Activated CD4-positive, CD25-positive, alpha-beta regulatory T cell treated with anti-CD3 and anti-CD28 coated beads, Interleukin-2, amount 50 U/mL, for 72 hours (primary cell): ENCODE measurements at places on chromosomes 12 and 14.

GRCh38 chr12:67810166-67810565 is 161.6 kb downstream of the DYRK2 start:
- no peak for DNase-seq

GRCh38 chr12:93860668-93861373 is 183.6 kb downstream of the CRADD start:
- DNase-seq, result no peak

DNA sequence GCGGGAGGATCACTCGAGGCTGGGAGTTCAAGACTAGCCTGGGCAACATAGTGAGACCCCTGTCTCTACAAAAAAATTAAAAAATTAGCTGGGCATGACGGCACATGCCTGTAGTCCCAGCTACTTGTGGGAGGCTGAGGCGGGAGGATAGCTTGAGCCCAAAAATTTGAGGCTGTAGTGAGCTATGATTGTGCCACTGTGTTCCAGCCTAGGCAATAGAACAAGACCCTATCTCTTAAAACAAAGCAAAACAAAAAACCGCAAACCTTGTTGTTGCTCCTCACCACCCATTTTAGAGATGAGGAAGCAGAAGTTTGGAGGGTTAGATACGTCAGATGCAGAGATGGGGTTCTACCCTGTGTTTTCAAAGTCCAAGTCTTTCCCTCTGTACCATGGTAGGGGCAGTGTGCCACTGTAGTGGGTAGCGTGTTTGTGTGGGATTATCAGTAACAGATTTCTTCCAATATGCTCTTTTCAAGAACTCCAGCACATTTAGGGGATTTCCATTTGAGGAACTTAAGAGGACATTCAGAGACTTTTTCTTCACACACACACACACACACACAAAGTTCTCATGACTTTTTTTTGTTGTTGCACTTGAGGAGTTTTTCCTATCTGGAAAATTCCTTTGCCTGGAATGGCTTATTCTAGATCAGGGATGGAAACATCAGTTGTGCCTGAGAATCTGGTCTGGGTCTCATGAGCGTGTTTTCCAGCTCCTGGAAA is 186.5 kb downstream of the CHST11 start:
- no peak for DNase-seq

GRCh38 chr12:122421187-122421820 is 1.2 kb downstream of the CLIP1 start:
- no peak for DNase-seq

DNA sequence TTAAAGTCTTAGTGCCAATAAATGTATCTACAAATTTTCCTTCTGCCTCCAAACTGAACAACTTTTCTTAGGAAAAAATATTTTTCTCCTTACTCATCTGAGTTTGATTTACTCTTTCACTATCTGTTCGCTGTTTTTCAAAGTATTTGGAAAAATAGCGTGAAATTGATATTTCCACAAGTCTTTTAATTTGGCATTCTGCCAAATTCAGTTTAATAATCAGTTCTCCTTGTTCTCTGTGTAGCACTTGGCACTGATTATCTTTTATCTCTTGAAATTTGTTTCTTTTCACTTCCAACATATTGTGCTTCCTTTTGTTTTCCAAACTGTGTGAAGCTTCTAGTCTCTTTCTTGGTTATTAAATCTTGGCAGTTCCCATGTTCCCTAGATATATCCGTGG is 559.8 kb downstream of the RPL10L start:
- DNase-seq, result no peak

- no peak for DNase-seq
These were observed 911 bp upstream of the SCNN1A start for GRCh38 chr12:6376079-6376869.

GRCh38 chr12:91381309-91381804 is 198.7 kb upstream of the DCN start:
- DNase-seq, result no peak
